ENCODE measurements at places on chromosomes 1 and 21.
A peak's percentile ranks its signal among the peaks of the same experiment; 100 is the strongest.

DNA sequence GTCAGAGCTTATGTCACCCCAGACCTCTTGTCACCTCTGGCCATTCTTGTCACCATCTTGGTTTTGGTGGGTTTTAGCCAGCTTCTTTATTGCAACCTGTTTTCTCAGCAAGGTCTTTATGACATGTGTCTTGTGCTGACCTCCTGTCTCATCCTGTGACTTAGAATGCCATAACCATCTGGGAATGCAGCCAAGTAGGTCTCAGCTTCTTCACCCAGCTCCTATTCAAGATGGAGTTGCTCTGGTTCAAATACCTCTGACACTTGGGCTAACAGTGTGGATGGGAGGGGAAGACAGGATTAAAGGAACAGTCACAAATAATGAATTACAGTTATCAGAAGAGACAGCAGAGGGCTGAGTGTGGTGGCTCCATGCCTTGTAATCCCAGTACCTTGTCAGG, 30.5 kb upstream of the PIK3CD start:
- no peak for DNase-seq

DNA sequence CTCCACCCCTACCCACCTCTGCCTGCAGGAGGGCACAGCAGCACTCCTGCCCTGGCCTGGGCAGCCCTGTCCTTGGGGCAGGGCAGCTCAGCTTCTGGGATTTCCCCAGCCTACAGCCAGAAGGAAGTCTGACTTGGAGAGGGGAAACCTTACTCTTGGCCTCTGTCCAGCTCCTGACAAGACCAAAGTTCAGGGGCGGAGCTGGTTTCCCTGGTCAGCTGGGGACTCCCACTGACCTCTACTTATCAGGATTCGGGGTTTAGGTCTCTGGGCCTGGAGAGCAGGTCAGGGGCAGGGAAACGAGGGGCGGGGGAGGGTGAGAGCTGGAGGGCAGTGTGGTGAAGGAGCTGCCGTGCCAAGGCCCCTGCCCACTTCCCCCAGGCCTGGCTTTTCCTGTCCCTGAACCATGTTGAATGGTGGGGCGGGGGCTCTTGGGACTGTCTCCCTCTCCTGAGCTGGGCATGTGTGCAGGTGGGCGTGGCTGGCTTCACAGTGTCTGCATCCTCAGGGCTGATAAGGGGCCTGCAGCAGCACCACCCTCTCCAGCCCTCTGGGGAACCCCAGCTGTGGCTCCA, 16.8 kb upstream of the ETV3 start:
- DNase-seq, result peak; percentile 72

DNA sequence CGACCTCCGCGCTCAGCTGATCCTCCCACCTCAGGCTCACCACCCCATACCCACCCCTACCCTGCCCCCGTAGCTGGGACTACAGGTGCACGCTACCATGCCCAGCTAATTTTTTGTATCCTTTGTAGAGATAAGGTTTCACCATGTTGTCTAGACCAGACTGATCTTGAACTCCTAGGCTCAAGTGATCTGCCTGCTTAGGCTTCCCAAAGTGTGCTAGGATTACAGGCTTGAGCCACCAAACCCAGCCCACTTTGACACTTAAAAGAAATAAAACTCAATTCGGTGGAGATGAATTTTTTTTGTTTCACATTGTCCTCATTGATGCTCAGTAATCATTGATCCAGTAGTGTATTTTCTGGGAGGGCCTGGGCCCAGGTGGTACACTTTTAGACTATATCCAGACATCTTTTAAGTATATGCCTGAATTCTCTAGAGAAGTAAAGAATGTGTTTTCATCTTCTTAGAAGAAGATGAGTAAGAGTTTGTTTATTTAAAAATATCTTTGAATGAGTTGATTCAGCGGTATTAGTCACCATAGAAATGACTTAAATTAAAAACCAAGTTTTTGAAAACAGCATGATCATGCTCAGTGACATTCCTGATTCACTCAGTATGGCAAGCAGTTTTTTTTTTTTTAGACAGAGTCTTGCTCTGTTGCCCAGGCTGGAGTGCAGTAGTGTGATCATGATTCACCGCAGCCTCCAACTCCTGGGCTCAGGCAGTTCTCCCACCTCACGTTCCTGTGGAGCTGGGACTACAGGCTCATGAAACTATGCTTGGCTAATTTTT, 57.8 kb downstream of the EPB41 start:
- no peak for DNase-seq

DNA sequence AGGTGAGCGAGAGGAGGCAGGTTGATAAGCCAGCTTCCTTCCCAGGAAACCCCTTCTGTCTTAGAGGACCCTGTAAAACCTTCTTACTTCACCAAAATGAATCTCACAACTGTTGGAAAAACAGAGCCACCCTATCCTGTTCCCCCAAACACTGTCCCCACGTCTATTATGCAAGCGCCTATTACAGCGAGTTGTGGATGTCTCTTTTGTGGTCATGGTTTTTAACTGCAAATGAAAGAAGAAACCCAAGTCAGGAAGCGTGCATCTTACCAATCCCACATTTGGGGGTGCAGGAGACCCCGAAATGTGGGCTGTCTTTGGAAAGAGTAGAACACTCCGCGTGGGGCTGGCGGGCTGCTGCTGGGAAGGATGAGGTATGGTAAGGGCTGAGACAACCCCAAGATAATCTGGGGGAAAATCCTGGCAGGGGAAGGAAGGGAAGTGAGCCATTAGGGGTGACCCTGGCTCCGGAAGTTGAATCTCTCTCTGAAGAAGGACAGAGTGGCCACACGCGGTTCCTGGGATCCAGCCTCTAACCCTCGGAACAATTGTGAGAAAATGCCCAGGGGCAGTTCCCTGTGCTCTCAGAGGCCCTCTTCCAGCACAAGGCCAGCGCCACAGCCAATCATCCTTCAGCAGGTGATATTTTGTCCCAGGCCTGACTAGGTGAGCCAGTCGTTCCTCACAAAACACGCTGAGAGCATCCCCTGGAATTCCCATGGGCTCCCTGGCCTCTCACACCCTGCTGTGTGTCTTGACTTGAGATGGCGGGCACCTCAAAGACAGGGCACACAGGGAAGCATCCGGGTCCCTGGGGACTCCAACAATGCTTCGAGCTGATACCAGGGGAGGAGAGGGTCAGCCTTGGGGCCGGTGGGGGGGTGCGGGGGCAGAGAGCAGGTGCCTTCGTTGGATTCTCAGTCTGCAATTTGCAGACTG, 168.5 kb upstream of the IRF2BP2 start:
- DNase-seq, result peak; percentile 73

DNA sequence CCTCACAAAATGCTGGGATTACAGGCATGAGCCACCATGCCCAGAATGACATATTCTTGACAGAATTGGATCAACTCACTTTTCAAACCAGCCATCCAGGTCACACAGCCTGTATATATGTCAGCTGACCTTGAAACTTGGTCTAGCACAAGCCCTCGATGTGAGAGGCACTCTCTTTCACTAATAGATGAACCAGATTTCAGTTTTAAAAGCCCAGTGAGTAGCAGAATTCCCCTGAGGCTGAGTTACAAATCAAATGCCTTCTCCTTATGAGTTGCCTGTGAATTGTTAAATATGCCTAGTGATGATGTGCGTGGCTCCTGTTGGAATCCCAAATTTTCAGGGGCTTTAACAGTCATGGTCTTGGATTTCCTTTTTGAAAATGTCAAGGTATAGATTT, 88.7 kb downstream of the CD247 start:
- DNase-seq, result no peak

DNA sequence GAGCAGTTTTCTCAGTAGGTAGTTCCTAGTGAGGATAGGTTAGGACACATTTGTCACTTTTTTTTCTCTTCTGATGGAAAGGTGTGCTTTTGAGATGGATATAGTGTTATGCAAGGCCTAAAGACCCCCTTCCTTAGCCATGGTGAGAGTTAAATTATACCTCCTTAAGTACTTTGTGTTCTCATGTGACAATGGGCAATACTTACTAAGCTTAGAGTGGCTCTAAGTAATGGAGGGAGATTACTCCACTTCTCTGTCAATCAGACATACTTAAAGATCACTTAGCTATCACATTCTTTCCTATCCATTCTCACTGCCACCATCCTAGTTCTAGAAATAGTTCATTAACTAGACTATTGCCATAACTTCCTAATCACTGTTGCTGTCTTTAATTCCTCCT, 265.6 kb downstream of the PBX1 start:
- no peak for DNase-seq

DNA sequence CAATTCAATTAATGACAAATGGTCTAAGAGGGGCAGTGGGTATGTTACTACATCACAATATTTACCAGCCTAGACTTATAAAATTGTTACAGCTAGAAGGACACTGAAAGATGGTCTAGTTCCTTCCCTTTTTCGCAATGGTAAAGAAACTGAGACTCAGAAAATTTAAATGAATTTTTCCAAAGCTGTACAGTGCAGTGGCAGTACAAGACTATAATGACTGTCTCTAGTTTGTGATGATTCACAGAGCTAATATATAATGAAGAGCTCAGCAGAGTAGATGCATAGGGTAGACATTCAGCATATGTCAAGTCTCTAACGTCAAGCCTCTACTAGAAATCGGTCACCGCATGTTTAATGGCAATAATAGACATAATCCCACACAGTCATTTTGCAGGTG, 4.6 kb downstream of the PLPP3 start:
- DNase-seq, result no peak

GRCh38 chr1:40739455-40740008, 44.1 kb upstream of the KCNQ4 start:
- DNase-seq, result no peak

DNA sequence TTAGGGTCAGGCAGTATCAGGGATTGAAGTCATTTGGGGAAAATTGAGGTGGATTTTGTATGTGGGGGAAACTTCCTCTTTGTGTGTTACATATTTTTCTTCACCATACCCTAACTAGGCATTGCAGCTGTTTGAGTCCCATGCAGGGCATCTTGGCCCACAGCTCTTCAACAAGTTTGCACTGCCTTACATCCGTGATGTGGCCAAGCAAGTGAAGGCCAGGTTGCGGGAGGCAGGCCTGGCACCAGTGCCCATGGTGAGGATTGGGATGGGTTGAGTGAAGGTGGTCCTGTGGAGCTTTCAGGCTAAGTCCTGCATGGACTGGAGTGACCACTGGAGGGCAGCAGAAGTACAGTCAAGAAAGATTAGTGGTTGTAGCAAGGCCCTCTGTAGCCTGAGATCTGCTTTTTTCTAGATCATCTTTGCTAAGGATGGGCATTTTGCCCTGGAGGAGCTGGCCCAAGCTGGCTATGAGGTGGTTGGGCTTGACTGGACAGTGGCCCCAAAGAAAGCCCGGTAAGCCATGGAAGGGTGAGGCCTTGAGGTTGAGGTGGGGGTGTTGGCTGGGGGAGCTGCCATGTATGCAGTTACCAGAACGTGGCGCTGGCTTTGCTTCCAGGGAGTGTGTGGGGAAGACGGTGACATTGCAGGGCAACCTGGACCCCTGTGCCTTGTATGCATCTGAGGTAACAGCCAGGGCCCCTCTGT, 2.4 kb downstream of the UROD start:
- peak; percentile 79 for DNase-seq

DNA sequence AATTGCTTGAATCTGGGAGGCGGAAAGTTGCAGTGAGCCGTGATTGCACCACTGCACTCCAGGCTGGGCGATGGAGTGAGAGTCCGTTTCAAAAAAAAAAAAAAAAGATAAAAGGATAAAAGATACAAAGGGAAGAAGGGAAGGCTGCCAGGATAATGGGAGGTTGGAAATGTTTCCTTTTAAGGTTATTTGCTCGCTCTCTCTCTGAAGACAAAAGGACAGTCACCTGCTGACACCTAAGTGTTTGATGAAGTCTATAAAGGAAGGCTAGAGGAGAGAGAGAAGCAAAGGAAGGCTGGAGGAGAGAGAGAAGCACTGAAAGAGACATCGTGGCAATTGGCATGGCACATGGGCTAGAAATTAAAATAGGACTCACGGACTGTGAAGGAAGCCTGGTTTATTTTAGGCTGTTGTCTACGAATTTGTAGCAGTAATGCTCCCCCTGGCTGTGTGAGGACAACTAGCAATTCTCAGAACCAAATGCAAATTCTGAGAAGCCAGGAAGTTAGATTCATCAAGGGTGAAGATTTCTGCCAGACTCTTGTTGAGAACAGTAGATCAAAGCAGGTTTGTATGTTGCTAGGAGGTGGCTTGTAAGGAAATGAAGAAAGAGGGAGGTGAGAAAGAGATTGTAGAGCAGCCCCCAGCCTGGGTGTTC, 154.2 kb downstream of the ZP4 start:
- DNase-seq, result no peak

- DNase-seq, result no peak
Measured at GRCh38 chr1:217403026-217403720, 227.7 kb downstream of the GPATCH2 start.

GRCh38 chr1:65260851-65261473, 48.4 kb upstream of the DNAJC6 start:
- no peak for DNase-seq

- no peak for DNase-seq
Measured at GRCh38 chr1:115467196-115467595, 129.1 kb upstream of the NGF start.

DNA sequence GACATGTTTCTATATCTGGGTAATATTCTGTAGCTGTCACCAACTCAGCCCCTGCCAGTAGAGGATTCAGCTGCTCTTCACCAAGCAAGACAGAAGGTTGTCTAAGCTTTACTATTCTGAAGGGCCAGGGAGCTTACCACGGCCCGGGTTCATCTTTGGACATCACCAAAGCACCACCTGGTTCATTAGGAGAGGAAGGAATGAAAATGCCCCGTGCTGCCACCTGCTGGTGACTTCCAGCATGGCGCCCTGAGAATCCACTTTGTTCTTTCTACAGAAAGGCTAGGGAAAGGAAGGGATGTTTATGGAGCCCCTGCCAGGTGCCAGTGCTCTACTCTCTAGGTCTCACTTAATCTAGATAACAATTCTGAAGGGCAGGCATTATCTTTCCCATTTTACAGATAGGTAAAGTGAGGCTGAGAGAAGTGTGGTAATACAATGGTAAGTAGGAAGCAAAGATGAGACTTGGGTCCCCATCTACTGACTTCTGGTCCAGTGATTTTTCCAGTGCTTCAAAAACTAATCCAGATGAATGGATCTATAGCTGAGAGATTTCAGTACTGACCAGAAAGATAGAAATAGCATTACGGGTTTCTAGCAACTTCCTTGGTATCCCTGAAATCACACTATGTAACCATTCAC, 79.5 kb downstream of the BEND5 start:
- DNase-seq, result peak; percentile 56

DNA sequence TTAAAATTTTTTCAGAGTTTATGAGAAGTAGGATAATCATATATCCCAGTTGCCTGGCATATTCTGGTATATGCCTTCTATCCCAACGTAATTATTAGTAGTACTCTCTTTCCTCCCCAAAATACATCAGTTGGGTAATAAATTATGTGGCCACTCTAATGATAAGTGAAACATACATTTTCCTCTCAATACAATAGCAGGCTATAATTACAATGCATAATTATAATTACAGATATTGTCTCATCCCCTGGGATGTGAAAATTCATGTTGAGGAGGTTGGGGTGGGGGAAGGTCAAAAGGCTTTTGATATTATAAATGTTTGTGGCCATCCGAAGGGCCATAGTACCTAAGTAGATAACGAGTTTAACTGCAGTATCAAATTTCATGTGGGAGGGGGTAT, 277.1 kb downstream of the ST6GALNAC3 start:
- no peak for DNase-seq

DNA sequence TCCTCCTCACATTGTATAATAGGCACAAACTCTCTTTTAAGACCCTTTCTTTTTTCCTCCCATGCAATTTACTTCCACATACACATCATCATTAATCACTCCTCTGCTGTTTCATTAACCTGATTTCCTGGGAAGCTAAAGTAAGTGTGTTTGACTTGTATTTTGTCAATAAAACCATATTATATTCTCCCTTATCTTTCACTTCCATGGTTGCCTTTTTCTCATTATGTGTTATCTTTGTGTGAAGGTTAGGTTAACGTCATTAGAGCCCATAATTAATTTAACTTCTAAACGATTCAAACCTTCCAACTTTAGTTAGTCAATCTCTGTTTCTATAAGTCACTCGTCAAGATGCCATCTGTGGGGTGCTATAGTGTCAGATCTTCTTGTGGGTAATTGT, 313.0 kb downstream of the PAPPA2 start:
- no peak for DNase-seq

Measured in pancreas (tissue), 10 donors.